CD4-positive, alpha-beta T cell treated with Interleukin-21 for 1 hour (primary cell): ENCODE measurements at places on chromosomes 11 and 22.
A peak's percentile ranks its signal among the peaks of the same experiment; 100 is the strongest.

- DNase-seq: no peak
Measured at GRCh38 chr22:41664490-41664889, 24.2 kb downstream of the SNU13 start.

DNA sequence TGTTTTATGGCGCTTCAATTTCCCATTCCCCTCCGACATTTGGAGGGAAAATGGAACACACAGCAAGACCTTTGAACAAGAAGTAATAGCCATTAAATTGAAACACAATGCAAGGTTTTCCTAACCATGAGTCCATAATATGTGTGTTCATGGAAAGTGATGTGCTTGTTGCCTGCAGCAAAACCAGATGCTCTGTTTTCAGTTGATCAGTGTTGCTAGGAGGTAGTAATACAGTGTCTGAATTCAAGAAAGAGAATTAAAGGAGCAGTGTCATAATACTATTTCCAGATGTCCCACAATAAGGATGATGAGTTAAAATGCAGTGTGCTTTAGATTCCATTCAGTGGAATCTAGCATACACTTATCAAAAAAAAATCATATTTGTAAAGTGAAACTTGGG lies 637.4 kb upstream of the API5 start:
- DNase-seq: no peak

GRCh38 chr22:49825944-49826602 lies 1.6 kb downstream of the BRD1 start:
- peak; percentile 62 for DNase-seq

- DNase-seq: no peak
Measured at GRCh38 chr11:69699213-69699612, 4.6 kb downstream of the FGF19 start.

DNA sequence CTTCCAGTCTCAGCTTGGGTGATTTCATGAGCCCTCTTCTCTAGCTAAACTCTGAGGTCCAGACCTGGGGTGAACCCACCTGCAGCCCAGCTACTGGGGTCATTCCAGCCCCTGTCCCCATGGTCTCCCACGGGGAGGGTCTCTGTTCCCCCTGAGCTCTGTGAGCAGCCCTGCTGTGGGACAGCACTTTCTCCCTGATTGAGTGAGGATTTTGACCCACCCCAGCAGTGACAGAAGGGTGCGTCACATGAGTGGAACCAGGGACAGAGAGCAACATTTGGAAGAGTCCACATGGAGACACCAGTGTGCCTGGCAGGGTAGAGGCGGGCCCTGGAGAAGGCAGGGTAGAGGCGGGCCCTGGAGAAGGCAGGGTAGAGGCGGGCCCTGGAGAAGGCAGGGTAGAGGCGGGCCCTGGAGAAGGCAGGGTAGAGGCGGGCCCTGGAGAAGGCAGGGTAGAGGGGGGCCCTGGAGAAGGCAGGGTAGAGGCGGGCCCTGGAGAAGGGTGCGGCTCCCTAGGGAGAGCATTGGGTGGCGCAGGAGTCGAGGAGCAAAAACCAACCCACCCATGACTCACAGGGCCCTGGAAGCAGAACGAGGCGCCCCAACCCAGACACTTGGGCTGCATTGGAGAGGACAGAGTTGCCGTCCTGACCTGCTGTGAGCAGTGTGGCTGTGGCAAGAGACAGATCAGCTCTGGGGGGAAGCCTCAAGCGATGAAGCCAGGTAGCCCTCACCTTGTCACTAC lies 227.7 kb upstream of the B3GAT1 start:
- DNase-seq: no peak

DNA sequence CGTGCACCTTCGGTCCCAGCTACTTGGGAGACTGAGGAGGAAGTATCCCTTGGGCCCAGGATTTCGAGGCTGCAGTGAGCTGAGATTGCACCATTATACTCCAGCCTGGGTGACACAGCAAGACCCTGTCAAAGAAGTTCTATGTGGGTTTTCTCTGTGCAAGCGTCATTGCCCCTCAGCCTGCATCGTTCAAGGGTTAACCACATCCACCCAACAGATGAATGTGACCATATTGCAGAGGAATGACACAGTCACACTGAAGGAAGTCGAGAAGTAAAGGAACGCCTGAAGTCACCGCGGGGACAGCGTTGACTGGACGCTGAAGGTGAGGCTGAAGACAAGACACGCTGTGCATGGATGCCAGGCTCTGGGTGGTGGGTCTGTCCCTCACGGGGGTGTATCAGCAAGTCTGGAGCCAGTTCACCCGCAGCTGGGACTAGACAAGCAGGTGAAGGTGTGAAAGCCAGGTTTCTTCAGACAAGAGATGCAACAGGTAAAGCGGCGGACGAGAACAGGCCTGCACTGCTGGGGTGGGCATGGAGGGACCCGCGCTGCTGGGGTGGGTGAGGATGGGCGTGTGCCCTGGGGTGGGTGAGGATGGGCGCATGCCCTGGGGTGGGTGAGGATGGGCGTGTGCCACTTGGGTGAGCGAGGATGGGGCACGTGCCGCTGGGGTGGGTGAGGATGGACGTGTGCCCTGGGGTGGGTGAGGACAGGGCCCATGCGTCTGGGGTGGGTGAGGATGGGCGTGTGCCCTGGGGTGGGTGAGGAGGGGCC lies 36.5 kb upstream of the TOLLIP start:
- no peak for DNase-seq

- DNase-seq: no peak
Measured at GRCh38 chr11:110077831-110078325, 15.3 kb upstream of the ZC3H12C start.

GRCh38 chr11:16935518-16936302 lies 78.5 kb downstream of the PLEKHA7 start:
- DNase-seq: peak; percentile 27

GRCh38 chr11:85133636-85134035 lies 493.5 kb downstream of the DLG2 start:
- DNase-seq: no peak

DNA sequence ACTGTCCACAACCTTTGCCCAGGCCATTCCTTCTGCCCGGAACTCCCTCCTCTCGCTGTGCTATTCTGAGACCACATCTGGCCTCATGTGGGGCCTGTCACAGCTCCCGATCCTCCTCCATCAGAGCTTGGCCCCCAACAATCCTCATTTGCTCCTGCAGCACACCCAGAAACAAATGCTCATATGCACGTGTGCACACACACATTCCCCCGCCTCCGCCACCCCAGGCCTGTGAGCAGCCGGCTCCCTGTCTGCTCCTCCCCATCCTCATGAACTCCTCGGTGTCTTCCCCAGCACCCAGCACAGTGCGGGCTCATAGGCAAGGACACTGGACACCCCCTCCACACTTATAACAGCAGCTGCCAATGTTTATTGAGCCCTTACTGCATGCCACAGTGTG lies 29.7 kb upstream of the PICK1 start:
- DNase-seq: no peak

DNA sequence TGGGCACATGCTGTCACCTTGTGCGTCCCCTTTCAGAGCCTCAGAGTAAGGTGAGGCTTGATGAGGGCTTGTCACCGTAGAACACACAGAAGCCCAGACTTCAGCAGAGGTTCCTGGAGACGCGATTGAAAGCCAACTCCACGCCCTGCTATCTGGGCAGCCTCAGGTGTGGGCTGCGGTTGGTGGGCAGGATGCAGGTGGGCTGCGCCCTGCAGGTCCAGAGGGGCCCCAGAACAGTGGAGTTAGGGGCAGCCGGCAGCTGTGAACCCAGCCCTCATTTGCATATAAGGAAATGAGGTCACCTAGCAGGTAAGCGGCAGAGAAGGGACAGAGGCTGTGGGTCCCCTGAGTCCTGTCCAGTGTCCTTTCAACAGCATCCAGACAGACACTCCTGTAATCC lies 15.4 kb downstream of the PHLDA2 start:
- no peak for DNase-seq

DNA sequence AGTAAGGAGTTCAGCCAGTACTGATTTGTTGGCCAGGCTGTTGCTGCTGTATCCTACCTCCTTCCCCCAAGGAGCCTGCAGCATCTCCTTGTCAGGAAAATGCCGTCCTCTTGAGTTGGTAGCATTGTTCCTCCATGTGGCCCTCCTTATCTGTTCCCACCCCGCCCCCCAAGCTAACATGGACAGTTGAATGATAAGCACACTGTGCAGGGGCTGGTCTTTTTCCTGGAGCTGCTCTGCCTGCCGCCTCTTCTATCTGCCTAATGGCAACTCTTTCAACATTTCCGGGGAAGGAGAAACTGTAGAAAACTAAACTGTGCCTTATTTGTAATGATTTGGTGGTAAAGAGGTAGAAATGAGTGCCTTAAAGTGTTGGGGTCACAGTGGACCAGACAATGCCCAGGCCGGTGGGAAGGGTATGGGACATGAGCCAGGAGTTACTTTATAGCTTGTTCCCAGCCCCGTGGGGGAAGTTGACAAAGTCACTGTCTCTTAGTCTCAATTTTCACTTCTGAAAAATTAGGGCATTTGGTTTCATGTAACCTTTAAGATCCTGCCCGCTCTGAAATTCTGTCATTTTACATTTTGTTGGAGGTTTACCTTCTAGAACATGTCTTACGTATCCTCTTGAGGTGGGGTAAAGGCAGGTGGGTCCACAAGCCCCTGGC lies 4.5 kb downstream of the FAM118A start:
- no peak for DNase-seq

- no peak for DNase-seq
Measured at GRCh38 chr22:27057717-27058116, 400.3 kb downstream of the MIAT start.

DNA sequence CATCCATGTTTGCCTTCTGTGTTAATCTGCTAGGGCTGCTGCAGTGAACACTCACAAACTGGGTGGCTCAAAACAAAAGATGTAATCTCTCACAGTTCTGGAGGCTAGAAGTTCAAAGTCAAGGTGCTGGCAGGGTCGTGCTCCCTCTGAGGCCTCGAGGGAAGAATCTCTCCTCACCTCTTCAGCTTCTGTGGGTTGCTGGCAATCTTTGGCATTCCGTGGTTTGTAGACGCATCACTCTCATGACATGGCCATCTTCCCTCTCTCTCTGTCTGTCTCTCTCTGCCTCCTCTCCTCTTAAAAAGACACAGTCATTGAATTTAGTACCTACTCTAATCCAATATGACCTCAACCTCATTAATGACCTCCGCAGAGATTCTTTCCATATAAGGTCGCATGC lies 78.8 kb downstream of the TSPAN18 start:
- DNase-seq: no peak

GRCh38 chr22:43427296-43428004 lies 15.6 kb downstream of the MPPED1 start:
- DNase-seq: no peak
